Neural progenitor cell (in vitro differentiated cells): ENCODE measurements at places on chromosomes 4 and X.

- DNase-seq = no peak
These were observed 11.5 kb upstream of the GABRE start for GRCh38 chrX:151985955-151986354.

GRCh38 chrX:130097507-130098209, 12.6 kb downstream of the ELF4 start:
- no peak for DNase-seq

GRCh38 chrX:37487271-37487670, 84.2 kb upstream of the LANCL3 start:
- DNase-seq = no peak

GRCh38 chr4:73573794-73574528, 46.3 kb downstream of the RASSF6 start:
- peak; percentile 91 for DNase-seq

- DNase-seq = no peak
These were observed 43.3 kb downstream of the BMPR1B start for GRCh38 chr4:94801016-94801415.

DNA sequence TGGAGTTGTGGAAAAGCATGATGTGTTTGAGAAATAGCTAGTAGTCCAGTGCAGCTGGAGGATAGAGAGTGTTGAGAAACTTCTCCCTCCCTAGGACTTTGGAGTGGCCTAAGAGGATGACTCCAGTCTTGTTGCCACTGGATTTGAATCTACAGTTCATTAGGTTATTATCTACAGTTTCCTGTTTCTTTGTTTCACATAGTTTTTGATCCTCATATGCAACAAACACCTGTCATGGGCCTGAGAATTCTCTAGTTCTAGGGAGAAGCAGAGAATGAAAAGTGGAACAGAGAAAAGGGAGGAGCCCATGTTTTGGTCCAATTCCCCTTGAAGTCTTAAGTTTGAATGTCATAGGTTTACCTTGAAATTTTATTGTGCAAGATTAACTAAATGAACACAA, 73.6 kb upstream of the TBC1D9 start:
- DNase-seq = no peak

DNA sequence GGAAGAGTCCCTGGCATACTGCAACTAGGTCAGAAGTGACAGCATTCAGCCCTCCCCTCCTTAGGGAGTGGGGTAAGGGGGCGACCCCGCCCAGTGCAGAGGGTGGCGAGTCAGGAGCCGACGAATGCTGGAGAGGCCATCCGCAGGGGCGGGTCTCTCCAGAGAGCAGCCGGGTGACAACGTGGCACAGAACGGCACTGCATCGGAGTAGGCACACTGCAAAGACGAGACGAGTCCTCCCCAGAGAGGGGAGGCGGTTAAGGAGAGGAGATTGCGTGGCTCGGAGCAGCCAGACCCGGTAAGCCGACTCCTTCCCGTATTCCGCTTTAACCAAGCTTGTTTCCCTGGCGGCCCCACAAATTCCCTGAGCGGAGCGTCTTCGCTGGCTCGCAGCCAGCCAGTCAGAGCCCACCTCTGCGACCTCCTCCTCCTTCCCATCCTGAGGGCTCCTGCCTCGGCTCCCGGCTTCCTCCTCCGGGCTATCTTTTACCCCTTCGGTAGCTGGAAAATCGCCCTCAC, 54.9 kb downstream of the LINC00632 start:
- DNase-seq = peak; percentile 59

DNA sequence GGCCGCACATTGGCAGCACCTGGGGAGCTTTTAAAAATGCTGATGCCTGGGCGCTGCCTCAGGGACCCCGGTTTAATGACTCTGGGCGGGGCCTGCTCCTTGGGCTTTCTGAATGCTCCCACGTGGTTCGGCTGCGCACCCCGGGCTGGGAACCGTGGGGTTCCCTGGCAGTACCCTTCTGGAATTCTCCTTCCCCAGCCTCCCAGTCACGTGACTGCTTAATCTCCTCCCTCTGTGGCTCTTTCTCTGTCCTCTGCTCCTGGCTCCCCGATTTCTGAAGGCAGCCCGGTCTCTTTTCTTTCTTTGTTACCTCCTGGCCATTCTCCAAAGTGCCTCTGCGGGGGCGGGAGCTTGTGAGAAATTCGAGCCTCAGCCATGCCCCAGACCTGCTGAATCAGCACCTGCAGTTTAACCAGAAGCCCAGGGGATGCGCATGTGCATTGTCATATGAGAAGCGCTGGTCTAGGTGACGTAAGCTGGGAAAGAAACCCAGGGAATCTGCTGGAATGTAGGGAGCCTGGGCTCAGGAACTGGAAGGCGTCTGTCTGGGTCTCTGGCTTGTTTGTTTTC, 16.6 kb downstream of the CLCN4 start:
- peak; percentile 73 for DNase-seq
